ENCODE measurements at places on chromosomes 16 and 17. TPM values are rescaled to one million over a fixed set of nuclear protein-coding genes. Genes with fewer than 3 reads are reported as not detected.

Gene ELMO3
- 5.8 TPM for total RNA-seq

Gene FAM83G
- total RNA-seq = 11.6 TPM

Gene KRTAP16-1
- total RNA-seq = not detected

Gene PMFBP1
- 0.73 TPM for total RNA-seq

Gene GP1BA
- total RNA-seq = not detected

Gene TSPOAP1
- total RNA-seq = 7.2 TPM

Gene EFCAB5
- total RNA-seq = 0.69 TPM

Gene ABAT
- total RNA-seq = 10.7 TPM

Gene HAP1
- total RNA-seq = 0.25 TPM

Gene RASL10B
- total RNA-seq = 0.53 TPM

Gene C16orf54
- 22.9 TPM for total RNA-seq

Measured in activated CD8-positive, alpha-beta memory T cell treated with anti-CD3 and anti-CD28 coated beads for 36 hours (primary cell).